A172 (cell line): ENCODE measurements at places on chromosomes 11 and 22.

- peak; percentile 66 for DNase-seq
These were observed 725 bp downstream of the ARHGAP42 start for GRCh38 chr11:100687630-100688395.

DNA sequence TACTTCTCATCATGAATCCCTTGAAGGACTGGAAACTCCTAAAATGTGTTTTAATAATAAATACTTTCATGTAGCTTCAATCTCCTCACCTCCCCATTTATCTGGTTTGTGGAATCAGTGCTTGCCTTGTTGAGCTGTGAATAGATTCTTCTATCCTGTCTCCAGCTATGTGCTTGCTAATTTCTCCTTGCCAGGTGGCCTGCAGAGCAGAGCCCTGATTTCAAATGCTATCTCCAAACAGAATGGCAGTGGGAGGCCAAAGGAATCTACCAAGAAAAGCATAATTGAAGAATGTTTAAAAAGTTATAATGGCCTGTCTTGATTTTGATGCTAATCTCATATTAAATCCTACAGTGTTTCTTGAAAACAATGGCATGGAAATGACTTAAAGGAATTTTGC, 309.3 kb upstream of the CHORDC1 start:
- DNase-seq: no peak

DNA sequence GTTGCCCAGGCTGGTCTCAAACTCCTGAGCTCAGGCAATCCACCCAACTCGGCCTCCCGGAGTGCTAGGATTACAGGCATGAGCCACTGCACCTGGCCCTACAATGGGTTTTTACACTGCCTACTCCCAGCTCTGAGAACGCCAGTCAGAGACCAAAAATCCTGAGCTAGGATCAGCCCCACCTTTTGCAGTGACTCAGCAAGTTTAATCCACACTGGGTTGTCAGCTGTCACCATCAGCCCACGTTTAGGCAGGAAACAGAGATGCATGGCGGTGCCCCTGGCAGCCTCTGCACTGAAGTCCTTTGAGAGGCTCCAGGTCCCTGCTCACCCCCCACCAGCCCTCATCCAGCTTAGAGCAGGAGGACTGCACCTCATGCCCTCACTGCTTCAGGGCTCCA, 117.6 kb downstream of the ARHGAP8 start:
- DNase-seq: peak; percentile 72

DNA sequence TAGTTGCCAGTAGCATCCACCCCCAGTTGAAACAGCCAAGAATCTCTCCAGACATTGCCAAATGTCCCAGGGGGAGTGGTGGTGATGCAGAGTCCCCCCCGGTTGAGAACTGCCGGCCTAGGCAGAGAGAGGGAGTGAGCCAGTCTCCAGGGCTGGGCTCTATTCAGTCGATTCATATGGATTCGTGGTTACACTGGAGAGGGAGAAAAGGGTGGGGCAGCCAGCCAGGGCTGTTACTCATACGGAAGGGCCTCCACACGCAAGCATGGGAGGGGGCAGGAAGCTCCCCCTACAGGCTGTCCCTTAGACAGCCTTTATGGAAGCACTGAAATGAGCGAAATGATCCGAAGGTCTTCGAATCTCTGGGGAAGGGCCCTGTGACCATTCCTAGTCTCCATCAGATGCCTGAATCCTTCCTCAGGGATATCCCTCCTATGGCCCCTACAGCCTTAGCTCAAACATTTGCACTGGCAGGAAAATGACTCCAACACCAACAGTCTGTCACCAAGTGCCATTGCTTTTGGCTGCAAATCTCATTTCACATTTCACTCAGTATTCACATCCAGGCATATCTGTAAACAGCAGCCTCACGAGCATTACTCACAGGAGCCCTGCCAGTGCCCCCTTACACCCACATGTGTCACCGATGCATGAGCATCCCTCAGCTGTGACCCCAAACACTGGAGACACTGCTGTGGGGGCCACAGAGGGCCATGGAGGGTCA, 18.4 kb upstream of the TLCD5 start:
- DNase-seq: peak; percentile 88

DNA sequence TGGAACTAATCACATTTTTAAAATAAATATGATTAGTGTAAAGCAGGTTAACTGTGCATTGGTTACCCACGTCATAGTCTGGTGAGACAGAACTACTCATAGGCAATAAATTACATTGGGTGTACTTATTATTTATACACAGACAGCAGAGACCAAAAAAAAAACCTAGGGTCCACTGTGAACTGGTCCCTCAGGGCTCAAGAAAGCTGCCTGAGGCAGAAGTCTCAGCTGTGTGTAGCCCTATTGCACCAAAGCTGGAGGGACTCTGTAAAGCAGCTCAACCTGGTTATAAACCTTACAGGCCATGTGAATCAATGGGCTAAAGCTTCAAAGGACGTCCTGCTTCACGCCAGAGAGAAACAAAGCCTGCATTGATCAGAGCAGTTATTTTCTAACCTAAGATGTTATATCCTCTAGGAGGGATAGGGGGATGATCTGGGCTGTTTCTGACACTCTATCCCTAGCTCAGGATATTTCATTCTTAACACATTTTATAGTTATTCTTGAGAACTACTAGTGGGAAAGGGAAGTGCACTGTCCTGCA, 432.2 kb upstream of the ANO3 start:
- no peak for DNase-seq

GRCh38 chr22:49756676-49757075, 71.0 kb downstream of the BRD1 start:
- no peak for DNase-seq

DNA sequence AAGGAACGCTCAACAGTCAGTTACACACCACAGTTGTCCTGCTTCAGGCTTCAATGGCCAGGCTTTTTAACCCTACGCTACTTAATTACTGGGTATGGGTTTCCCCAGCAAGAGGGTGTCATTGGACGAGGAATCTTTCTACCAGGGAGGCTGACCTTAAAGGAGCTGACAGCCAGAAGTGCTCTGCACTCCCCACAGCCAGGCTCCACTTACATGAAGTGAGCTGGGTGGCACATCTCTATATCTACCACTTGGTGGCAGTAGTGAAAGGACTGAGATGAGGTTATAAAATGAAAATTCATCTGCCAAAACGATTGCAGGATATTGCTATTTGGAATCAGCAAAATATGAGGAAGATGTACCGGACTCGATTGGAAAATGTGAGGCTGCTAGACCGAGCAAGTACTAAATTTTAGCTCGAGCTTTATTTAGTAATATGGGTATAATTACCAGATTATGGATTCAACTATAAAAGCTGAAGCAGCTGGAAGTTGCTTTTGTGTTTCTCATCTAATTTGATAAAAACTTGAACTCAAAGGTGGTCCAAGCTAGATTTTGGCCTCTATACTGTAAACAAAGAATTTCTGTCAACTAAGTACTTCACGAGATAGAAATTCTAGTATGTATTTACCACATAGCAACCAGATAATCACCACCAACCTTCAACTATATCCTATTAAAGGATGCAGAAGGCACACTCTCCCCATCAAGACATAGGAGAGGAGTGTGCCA, 53.9 kb upstream of the CEP126 start:
- DNase-seq: peak; percentile 40
